ENCODE measurements at places on chromosomes 2 and 18.
A peak's percentile ranks its signal among the peaks of the same experiment; 100 is the strongest.

GRCh38 chr2:127859712-127860085 lies 1.7 kb upstream of the POLR2D start:
- DNase-seq = peak; percentile 22

- DNase-seq = no peak
These were observed 34.0 kb downstream of the SH3RF3 start for GRCh38 chr2:109162999-109163398.

DNA sequence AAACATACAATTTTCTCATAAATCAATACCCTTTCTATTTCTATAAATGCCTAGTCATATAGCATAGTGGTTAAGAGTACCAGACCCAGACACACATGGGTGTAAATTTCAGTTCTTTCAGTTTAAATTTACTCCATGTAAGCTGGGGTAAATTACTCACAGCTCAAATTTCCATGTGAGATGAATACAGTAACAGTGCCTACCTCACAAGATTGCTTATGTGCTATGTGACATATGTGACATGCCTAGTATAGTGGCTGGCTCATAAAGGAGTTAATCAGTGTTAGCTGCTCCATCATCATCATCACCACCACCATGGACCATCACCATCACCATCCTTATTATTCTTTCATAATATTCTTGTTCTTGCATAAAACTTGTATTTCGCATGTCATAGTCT lies 61.6 kb upstream of the CD302 start:
- DNase-seq = no peak

GRCh38 chr18:79792096-79792987 lies 5.4 kb upstream of the KCNG2 start:
- no peak for DNase-seq

- DNase-seq = no peak
These were observed 67.1 kb downstream of the CERKL start for GRCh38 chr2:181589779-181590178.

DNA sequence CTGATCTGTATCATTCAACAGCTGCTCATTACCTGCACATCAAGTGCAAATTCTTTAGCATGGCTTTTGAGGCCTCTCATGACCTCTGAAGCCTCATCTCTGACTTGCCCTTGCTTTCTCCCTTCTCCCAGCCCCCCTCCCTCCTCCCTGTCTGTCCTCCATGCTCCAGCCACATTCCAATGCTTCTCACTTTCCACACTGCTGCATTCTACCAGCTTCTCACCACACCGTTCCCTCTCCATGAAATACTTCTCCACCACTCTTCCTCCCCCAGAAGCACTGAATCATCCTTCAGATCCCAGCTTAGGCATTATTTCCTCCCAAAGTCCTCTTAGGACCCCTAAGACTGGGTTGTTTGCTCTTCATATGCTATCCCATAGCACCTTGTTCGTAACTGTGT lies 26.9 kb downstream of the GCG start:
- DNase-seq = no peak

DNA sequence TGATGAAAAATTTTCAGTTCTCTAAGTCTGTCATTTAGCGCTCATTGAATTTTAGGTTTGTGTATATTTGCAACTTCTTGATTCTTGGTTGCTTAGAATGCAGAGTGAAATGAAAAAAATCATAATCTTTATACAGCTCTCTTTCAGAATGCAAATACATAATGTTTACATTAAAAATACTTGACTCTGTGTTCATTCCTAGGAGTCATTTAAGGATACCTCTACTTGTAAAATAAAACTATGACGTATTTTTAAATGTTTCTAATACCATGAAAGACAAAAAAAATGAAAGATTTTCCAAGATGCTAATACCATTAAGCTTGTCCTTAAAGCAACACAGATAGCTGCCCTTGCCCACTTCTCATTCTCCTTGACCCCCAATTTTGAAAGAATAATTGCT lies 259.0 kb downstream of the L3MBTL4 start:
- no peak for DNase-seq

DNA sequence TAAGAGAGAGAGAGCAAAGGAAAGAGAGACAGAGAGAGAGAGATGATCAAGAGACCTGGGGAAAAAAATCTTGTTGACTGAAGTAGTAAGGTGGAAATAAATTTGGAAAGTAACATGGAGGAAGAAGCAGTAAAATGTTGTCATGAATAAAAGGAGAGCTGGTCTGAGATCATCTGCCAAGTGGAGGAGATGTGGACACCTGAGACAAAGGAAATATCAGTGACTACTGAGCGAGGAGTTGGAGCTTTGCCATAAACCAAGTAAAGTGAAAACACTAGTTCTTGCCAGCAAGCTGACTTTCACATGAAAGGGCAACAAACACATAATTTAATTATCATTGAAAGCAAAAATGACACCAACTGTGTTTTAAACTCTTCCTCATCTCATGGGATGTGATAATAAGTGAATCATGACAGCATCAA lies 49.0 kb upstream of the DSG1 start:
- DNase-seq = no peak

DNA sequence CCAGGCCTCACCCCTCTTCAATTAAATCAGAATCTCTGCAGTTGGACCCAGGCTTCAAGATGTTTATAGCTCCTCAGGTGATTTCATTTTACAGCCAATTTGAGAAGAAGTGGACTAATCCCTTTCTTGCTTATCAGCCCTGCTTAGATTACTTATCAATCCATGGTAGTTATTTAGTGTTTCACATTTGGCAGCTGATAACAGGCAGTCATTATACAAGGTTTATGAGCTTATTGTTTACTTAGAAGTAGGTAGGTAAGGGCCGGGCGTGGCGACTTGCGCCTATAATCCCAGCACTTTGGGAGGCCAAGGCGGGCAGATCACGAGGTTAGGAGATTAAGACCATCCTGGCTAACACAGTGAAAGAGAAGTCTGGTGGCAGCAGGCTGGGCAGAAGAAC lies 237.5 kb downstream of the CTNNA2 start:
- no peak for DNase-seq

DNA sequence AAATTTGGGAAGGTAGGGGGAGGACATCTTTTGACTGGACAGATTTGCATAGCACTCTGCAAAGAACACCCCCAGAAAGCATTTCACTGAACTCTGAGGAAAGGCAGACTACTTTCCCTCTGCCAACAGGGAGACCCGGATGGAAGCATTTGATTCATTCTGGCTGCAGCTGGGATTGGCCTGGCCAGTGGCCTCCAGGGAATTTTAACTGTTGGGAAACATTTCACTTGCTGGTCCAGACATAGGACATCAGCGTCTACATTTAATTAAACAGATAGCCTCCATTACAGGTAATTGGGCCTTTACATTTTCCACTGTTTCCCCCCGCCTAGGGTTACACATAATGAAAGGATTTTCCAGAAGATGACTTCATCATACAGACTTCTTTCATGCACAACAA lies 92.8 kb downstream of the MARCHF4 start:
- DNase-seq = no peak

DNA sequence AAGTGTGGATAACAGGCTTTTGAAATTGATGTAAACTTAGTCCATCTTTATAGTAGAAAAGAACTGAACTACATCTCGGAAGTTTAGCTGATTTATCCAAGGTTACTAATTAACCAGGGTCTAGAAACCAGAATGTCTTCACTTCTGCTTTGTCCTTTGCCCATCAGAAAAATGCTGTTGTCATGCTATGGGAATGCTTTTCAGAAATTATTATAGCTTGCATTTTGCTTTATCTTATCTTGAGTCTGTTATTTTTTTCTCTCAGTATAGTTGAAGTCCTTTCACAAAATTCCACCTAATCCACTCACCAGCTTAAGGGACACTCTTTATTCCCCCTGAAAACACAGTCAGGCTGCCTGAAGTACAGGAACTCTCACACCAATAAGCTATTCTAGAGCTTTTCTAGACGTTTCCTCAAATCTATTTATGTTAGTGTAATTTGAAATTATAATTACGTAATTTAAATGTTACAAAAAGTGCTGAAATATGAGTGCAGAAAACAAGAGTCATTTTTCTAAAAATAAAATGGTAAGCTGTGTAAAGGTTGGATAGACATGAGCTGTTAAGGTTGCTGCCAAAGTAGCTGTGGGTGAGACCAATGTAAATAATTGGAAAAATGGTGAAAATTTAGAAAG lies 456.3 kb downstream of the TGIF1 start:
- DNase-seq = no peak

- DNase-seq = no peak
These were observed 190.8 kb downstream of the RNF152 start for GRCh38 chr18:61702007-61702406.

- no peak for DNase-seq
These were observed 68.7 kb upstream of the WIPF1 start for GRCh38 chr2:174666312-174666711.

DNA sequence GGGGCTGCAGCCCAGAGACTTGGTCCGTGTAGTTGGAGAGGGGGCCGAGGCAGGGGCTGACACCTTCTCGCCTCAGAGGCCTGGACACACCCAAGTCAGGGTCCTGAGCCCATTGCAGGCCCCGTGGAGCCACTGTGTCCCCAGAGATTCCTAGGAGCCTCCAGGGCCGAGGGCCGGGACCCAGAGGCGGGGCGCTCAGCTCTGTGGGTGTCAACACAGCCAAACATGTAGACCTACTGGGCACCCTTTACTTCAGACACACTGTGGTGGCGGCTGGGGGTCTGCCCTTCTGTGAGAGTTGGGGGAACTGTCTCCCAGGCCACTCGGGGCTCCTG lies 459 bp upstream of the ESPNL start:
- no peak for DNase-seq

DNA sequence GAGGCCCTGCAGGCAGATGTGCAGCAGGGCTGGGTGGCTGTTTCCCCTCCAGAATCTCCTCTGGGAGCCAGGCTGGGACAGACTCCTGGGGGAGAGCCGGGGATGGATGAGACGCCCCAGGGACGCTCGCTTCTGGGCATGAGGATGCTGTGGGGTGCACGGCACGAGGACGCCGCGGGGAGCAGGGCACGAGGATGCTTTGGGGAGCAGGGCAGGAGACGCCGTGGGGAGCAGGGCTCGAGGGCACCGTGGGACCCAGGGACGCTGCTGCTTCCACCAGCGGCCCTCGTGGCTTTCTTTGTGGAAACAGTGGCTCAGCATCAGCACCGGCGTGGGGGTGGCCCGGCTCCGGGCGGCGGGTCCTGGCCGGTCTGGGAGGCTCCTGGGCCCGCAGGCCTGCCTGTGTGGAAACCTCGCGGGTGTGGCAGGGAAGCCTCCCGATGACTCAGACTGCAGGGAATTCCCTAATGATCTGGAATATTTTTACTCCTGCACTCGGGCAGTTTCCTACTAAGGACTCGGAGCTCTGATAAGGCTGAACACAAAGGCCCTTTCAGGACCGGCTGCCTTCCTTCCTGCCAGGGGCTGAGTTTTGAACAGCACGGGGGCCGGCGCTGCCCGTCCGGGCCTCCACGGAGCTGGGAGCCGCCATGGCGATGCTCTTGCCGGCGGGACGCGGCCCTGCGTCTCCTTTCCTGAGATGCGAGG lies 62.6 kb downstream of the NFATC1 start:
- no peak for DNase-seq

GRCh38 chr2:1598041-1598710 lies 146.1 kb downstream of the PXDN start:
- no peak for DNase-seq

GRCh38 chr18:74445585-74445984 lies 11.5 kb downstream of the DIPK1C start:
- no peak for DNase-seq

GRCh38 chr2:181746844-181747243 lies 66.5 kb upstream of the NEUROD1 start:
- no peak for DNase-seq

DNA sequence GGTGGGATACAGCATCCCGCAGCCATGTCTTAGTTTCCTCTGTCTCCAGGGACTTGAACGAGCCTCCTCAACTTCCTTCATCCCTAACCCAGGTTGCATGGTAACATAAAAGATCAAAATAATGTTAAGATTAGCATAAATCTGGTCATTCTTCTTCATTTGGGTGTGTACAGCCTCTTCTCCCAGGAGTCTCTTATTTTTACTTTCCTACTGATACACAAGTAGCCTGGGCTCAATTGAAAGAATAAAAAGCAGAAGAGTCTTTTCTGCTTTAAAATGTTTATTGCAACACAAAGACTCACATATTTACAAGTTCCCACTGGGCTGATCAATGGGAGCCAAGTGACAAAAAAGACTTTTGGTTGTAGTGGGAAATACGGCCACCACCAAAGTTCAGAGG lies 137.9 kb upstream of the PID1 start:
- no peak for DNase-seq

DNA sequence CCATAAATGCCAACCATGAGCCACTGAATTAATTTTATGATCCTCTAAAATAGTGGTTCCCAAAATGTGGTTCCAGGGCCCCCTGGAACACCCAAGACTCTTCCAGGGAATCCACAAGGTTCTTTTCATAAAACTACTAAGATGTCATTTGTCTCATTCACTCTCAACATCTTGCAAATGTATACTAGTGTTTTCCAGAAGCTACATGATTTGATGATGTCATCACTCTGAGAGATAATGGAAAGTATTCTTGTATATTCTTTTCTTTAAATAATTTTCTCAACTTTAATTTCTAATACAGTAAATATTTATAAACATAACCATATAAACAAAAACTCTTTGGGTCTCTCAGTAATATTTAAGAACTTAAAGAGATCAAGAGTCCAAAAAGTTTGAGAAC lies 57.0 kb downstream of the NRXN1 start:
- no peak for DNase-seq

GRCh38 chr2:65373365-65373918 lies 59.0 kb downstream of the SPRED2 start:
- no peak for DNase-seq

GRCh38 chr2:97798416-97798815 lies 85.0 kb downstream of the ZAP70 start:
- no peak for DNase-seq

DNA sequence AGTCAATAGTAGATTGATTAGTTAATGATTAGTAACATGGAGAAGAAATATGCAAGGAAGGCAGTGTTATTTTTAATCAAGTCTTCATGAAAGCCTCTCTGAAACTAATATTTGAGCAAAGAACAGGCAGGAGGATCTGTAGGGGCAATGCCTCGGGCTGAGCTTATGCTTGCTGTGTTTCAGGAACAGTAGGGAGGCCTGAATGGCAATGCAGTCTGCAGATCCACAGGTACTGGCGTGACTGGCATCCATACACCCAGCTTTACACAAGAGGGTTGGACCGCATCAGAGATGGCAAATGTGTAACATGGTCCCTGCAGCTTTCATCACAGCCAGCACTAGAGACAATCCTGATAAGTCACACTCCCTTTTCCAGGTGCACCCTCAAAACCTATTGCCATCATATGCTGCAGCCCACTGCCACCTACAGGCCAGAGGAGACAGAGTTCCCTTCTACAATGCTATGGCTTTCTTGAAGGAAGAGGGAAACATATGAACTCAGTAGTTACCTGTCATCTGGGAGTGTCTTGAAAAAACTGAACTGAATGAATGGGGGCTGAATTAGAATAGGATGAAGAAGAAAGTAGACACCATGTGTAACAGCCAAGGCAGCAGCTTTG lies 582.4 kb upstream of the RAB6C start:
- DNase-seq = no peak

DNA sequence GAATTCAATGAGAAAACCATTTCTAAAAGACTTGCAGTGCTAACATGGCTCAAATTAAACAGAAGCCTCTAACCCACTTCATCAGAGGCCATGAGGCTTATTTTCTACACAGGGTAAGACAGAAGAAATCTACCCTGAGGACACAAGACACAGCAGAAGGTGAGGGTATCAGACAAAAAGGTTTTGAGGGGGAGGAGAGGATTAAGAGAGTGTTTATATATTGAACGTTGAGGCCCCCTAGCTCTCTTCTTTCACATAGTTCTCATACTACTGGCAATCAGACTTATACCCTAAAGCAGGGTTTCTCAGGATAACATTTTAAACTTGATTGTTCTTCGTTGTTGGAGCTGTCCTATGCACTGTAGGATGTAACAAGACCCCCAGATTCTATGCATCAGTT lies 21.4 kb downstream of the ORC4 start:
- DNase-seq = no peak

- DNase-seq = no peak
These were observed 36.0 kb upstream of the IKZF2 start for GRCh38 chr2:213187386-213187785.

All from NCI-H1436 (cell line).